GM10248 (cell line): ENCODE measurements at places on chromosomes 2 and 18.

DNA sequence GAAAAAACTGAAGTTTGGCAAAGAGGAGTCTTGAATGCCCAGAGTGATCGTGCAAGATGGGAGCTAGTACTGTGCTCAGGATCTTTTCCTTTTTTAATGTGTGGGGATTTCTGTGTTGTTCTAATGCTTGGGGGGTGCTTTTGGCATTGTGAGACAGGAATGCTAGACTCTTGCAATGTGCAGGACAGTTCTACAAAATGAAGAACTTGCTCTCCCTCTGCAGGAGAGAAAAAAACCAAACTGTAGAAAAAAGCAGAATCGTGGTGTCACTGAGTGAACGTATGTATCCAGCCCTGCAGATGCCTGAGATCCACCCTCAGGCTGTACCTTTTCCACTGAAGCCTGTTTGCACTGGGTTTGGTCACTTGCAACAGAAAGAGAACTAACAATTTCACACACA is 12.1 kb upstream of the TTC39C start:
- no peak for DNase-seq

DNA sequence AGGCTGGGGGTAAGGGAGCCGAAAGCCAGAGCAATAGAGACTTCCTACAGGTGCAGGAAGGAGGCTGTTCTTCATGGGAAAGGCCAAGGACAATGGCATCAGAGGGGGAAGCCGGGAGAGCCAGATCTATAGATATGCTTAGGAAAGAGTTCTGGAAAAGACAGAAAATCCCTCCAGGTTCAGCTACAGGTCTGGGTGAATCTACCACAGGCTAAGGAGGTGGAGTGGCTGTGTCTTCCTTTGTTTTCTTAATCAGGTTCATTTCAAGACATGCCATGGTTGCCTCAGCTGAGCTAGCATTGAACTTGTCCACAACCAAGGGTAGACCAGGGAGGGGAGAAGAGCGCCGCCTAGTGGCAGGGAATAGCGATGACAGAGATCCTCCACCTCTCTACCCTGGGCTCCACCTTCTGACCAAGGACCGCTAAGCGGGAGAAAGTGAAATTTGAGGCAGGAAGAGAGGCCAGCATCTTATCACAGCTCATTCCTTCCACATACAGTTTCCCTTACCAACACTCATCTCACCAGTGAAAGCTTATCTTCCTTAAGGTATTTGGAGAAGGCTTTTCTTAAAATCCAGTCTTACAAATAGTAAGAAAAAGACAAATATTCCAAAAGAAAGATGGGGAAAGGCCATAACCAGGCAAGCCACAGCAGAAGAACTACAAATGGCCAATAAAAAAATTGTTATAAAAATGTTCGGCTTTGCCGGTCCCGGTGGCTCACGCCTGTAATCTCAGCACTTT is 74.2 kb downstream of the VIT start:
- peak; percentile 65 for DNase-seq

GRCh38 chr2:65917986-65918385 is 485.6 kb upstream of the SPRED2 start:
- DNase-seq = no peak

GRCh38 chr2:144356402-144356801 is 163.5 kb downstream of the ZEB2 start:
- no peak for DNase-seq

DNA sequence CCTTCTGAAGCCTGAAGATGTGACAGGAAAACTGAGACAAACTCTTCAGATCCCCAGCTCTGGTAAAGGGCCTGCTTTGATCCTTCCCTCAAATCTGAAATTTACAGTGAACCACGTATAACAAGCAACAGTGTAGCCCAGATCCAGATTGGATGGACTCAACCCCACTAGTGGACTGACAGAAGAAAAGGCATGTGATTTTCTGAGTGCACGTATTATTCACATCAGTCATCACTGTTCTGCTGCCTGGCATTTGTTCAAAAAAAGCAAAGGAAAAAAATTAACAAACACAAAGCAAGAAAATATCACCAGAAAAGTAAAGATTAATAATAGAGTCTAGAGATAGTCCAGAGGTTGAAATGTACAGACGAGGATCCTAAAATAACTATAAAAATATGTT is 87.6 kb downstream of the CYRIA start:
- no peak for DNase-seq

DNA sequence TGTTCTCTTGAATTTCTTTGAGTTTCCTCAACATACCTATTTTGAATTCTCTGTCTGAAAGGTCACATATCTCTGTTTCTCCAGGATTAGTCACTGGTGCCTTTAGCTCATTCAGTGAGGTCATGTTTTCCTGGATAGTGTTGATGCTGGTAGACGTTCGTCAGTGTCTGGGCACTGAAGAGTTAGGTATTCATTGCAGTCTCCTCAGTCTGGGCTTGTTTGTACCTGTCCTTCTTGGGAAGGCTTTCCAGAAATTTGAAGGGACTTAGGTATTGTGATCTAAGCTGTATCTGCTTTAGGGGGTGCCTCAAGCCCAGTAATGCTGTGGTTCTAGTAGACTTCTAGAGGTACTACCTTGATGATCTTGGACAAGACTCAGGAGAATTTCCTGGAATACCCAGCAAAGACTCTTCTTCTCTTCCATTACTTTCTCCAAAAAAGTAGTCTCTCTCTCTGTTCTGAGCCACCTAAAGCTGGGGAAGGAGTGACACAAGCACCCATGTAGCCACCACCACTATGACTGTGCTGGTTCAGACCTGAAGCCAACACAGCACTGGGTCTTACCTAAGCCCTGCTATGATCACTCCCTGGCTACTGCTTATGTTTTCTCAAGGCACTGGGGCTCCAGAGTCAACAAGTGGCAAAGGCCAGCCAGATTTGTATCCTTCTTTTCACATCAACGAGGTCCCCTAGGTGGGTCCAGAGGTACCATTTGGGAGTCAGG is 852.0 kb downstream of the BCL11A start:
- no peak for DNase-seq

DNA sequence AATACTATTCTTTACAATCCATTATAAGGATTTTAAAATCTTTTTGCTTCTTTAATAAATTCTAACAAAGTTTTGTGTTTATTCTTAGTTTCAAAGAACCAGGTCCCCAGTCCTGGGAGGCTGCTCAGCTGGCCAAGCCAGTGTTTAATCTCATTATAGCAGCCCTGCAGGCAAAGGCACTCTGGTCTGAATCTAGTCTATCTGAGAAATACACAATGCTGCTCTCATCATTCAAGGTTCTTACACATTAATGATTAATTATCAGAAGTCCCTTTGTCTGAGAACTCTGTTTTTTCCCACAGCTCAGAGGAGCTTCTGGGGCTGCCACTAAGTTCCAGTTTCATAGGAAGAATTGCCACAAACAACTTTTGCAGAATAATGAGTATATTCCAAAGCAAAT is 27.7 kb downstream of the KCTD18 start:
- DNase-seq = peak; percentile 39

GRCh38 chr2:113036763-113037162 is 15.9 kb downstream of the IL36B start:
- no peak for DNase-seq

DNA sequence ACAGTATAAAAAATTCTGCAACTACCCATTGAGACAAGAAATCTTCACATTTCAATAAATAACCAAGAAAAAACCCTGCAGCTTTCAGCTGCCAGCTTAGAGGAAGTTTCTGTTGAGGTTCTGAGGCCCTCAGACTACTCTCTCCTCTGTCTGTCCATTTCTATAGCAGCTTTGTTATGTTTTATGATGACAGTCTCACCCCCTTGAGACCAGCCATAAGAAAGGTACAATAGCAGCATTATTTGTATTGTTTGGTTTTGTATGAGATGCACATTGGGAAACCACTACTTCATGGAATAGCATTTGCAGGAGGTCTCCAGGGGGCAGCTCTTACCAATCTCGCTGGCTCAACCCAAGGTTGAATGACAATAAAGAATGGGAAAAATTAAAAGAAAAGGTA is 334.6 kb upstream of the VRK2 start:
- DNase-seq = no peak

- no peak for DNase-seq
Observed at GRCh38 chr2:49309461-49309860, 155.1 kb upstream of the FSHR start.

DNA sequence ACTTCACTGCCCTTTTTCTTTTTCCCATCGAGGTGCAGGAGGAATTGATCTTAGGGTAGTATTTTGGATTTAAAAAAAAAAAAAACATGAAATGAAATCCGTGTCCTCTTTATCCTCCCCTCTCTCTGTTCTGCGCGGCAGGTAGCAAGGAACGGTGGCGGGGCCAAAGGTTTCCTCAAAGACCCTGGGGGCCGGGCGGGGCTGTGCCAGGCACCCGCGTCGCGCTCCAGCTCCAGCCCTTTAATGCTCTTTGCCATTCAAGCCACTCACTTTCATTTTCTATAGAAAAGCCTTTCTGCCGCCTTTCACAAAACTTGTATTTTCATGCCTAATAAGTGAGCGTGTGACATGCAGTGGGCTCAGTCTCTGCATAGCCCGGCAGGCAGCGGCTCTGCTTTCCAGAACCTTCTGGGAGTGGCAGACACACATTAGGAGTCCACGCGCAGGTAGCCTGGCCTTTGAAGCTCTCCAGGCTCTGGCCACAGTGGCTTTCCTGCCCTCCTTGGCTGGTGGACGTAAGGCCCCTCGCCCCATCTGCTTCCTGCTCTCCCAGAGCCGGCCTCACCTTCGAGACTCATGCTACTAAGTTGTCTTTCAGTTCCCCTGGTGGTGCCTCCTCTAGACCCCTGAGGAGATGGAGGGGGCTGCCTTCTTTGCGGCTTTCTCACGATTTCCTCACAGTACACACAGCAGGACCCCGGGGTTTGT is 41.7 kb downstream of the AGAP1 start:
- no peak for DNase-seq

GRCh38 chr2:38301340-38301968 is 75.6 kb downstream of the ATL2 start:
- DNase-seq = no peak

DNA sequence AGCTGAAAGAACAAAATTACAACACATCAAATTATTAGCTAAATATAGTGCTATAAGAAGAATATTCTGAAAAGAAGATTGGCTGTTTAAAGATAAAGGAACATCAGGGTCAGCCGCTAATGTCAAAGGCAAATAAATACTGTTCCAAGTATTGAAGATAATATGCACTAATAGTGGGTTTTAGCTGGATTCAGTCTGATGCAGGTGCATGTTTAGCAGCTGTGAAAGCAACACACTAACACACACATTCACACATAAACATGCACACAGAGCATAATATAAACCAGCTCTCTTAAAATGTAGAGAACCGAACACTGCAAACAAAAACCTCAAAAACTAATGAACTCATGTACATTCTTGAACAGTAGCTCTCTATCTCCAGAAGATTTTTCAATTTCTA is 634.6 kb downstream of the ERBB4 start:
- no peak for DNase-seq

GRCh38 chr2:111042261-111042660 is 78.5 kb upstream of the BCL2L11 start:
- no peak for DNase-seq

- DNase-seq = no peak
Observed at GRCh38 chr2:54512663-54513362, 56.7 kb downstream of the SPTBN1 start.

GRCh38 chr2:38030635-38031355 is 45.2 kb downstream of the CYP1B1 start:
- no peak for DNase-seq

- no peak for DNase-seq
Observed at GRCh38 chr2:207038299-207038698, 99.0 kb downstream of the CPO start.

DNA sequence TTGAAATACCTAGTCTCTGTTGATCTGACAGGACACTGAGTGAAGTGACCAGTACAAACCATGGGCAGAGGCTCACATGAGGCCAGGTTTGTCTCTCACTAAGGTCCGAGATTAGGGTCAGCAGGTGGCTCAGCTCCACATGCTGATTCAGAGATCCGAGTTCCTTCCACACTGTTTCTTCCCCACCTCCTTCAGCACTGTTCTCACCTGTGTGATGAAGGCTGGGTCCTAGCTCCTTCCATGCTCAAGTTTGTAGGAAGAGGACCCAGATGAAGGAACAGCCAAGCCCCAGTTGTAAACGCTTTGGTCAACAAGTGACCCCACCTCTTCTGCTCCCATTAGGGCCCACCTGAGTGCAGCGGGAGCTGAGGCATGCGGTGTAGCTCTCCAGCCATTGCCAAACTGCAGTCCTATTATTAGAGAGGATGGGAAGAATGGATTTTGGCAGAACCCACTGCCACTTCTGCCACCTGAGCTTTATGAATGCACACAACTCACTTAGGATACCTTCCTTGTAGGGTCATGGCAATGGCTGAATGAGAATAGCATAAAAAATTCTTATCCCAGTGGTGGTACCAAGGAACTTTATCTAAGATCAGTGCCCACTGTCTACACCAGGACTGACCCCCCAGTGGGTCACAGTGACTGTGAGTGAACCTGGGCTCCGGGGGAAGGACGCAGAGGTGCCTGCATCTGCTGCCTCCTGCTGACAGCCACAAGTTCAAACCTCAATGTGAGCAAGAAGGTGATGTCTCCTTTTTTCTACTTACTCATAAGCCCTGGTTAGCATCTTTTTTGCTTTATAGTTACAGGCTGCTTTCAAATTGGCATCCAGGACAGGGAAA is 324.8 kb upstream of the HS6ST1 start:
- DNase-seq = no peak

- DNase-seq = no peak
Observed at GRCh38 chr2:189163889-189164288, 15.7 kb downstream of the COL5A2 start.

DNA sequence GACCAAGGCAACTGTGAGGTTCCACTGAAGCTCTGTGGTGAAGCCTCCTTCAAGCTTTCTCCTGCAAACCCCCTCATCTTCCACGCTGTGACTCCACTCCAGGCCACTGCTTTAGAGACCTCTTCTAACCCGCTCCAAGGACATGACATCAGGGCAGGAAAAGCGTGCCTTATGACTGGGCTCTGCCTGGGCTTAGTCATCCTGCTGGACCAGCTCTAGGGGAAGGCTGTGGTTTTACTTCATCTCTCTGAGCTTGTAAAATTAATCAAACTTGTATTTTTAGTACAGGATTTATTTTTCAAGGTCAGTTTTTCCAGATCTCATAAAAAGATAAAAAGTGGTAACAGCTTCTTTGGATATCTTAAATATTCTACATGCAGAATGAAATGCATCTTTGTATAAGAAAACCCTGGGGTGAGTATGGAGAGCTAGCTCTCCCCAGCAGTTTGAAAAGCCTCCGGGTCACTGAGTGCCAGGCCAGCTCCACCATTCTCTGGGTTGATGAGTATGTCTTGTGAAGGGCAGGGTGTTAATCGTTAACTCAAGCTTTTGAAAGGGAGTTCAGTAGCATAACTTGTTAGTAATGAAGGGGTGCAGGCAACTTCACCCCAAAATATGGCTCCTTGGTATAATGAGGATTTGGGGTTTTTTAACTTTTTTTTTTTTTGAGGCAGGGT is 33.1 kb upstream of the YPEL5 start:
- DNase-seq = no peak

GRCh38 chr2:215680605-215681598 is 245.0 kb upstream of the FN1 start:
- DNase-seq = no peak

DNA sequence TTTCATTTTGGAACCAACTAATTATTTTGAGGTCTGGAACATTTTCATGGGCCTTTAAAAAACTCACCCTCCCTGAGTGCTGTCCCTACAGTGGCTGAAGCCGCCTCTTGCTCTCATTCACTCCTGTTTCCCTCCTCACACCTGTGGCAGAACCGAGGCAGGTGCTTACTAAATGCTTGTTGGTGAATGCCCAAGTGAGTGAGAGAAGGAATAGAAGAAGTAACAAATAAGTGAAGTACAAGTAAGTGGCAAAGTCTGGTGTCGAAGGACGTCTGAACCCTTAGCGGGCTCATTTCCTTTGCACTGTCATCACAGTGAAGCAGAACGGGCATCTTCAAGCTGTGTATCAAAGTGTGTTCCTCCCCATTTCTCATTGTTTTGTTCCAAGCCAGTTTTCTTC is 135.2 kb downstream of the RHBDD1 start:
- DNase-seq = no peak
